NB4 (cell line): ENCODE measurements at places on chromosomes 11 and 22.

GRCh38 chr11:45344028-45344427 is 57.9 kb upstream of the SYT13 start:
- no peak for DNase-seq

DNA sequence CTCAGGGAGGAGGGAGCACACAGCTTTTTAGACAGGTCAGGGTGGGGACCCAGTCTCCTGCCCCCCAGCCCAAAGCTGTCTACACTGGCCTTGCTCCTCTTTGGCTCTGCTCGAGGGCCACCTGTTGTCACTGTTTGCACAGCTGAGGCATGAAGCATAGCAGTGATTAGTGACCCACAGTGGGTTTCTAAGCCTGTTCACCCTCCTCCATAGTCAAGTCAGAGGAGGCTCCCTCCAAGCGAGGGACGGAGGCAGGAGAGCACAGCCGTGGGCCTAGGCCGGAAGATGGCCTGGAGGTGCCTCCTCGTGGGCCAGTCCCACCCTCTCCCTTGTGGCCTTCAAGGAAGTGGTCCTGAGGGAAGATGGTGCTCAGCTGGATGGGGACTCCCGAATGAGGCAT is 241.1 kb downstream of the GRIK4 start:
- DNase-seq = no peak

GRCh38 chr22:31926969-31927368 is 17.4 kb upstream of the YWHAH start:
- DNase-seq = no peak

DNA sequence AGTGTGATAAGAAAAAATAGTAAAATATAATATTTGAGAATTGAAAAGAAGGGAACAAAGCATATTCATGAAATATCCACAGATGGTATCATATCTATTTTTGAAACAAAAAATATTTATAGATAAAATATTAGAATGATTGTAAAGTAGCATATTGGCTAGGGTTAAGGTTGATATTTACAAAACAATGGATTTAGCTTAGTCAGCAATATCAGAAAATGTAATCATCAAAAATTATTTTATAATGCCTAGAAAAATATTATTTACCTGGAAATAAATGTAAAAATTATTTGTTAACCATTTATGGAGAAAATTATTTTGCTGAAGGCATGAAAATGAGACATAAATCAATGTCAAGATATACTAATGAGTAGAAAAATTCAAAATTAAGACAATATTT is 12.8 kb downstream of the FAM111B start:
- no peak for DNase-seq
